ENCODE measurements at places on chromosomes 12 and 14.

- DNase-seq: no peak
These were observed 157.9 kb downstream of the ZNF664 start for GRCh38 chr12:124130691-124131591.

DNA sequence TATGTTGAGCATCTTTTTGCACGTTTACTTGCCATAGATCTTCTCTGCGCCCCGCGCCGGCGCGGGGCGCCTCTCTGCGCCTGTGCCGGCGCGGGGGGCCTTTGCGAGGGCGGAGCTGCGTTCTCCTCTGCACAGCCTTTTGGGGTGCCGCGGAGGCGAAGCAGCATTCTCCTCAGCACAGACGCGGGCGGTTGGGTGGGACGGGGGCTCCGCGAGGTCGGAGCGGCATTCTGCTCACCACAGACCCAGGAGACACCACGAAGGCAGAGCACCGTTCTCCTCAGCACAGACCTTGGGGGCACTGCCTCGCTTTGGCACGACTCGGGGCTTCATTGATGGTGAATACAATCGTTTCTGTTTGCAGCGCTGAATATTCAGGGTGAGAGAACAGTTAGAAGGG lies 28.5 kb upstream of the ANHX start:
- DNase-seq: no peak

DNA sequence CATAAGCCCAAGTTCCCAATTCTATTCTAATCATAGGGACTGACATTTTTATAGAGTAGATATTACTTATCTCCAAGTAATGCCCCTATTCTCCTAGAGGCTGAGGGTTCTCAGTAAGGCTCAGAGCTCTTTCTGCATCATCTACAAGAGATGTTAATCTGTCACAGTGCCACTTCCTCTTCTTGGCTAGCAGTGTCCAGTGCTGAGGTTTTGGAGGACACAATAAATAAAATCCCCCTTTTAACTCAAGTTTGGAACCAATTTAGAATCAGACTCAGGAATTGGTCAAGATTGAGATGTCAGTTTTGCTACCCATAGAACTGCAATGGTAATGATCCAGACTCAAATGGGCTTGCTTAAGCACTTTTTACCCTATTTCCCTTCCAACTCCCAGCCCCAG lies 154.1 kb upstream of the ARID2 start:
- DNase-seq: peak; percentile 71

- DNase-seq: no peak
These were observed 95.1 kb upstream of the CNTN1 start for GRCh38 chr12:40597133-40597532.

- DNase-seq: no peak
These were observed 399 bp upstream of the WASHC4 start for GRCh38 chr12:105107171-105107493.

DNA sequence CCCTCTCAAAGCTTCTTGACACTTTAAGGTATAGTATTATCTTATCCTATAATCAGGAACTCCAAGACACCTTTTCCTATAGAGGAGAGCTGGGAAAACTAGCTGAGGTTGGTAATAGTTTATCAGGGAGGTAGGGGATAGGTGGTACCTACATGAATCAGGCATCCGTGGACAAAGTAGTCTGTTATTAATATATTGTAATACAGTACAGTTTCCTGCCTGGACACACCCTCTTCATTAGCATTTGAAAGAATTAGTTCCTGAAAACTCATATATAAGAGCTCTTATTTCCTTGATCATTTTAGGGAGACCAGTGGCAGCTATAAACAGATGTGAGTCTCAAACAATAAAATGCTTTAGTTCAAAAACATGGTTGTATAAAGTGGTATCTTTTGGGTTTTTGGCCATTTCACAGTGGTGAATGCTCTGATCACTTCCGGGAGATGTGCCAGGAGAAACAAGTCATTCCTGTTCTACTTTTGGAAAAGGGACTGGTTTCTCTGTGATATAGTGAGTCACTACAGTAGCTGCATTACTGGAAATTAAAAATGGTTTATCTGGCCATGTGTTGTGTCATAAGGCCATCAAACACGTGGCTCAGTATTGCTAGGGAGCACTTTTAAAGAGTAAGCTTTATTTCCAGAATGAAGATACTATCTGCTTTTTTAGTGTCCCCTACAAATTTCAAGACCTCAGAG lies 98.1 kb downstream of the KLRB1 start:
- no peak for DNase-seq

DNA sequence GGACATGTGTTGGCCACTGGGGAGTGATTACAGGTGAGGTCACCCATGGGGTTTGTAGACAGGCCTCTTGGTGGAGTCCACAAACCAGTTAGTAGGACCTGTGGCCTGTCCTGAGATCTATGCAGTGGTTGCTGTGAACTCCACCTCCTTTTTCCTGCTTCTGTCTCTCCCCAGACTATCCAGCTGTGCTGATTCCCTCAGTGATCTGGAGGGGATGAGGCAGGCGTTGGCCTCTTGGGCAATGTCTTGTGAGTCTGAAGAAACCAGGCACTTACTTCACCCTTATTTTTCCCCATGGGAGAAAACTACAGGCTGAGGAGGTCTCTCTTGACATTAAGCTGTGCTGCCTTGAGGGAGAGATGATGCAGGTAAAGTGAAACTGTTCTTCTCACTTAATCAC lies 257.2 kb upstream of the PRICKLE1 start:
- no peak for DNase-seq

DNA sequence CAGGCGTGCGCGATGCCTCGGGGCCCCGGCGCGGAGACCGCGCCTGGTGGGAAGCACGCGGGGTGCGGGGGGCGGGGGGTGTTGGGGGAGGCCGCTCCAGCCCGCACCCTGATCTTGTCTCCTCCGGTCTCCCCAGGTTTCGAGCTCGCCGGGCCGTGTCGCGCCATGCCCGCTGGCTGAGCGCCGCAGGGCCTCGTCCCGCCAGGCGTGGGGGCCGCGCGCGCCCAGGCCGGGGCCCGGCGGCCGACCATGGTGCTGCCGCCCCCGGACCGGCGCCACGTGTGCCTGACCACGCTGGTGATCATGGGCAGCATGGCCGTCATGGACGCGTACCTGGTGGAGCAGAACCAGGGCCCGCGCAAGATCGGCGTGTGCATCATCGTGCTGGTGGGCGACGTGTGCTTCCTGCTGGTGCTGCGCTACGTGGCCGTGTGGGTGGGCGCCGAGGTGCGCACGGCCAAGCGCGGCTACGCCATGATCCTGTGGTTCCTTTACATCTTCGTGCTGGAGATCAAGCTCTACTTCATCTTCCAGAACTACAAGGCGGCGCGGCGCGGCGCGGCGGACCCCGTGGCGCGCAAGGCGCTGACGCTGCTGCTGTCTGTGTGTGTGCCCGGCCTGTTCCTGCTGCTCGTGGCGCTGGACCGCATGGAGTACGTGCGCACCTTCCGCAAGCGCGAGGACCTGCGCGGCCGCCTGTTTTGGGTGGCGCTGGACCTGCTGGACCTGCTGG lies 2.4 kb downstream of the TMEM121 start:
- no peak for DNase-seq

DNA sequence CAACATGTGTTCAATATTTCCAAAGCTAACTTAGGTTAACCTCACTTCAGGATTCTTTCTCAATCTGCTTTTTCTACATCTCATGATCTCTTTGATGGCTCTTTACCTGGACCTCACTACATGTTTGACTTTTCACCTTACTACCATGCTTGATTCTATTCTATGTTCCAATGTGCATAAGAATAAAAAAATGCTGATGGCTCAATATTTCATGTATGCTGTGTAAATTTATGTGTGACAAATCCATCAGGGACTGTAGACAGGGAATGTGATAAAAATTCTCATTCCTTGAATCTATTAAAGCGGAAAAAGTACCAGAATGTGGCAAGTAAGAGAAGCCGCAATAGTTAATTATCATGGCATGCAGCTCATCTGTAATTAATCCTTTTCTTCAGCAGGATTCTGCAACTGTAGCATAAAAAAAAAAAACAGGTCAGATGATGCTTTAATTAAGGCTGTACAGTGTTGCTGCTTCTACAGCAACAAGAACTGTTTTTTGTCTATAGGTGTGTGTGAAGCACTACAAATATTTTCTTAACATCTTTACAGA lies 276.9 kb upstream of the PRKD1 start:
- DNase-seq: no peak

Measured in inflammatory macrophage treated with lipopolysaccharide for 1 hour (primary cell).